H4 (cell line): ENCODE measurements at places on chromosomes 3 and 15.

- peak; percentile 33 for DNase-seq
Observed at GRCh38 chr3:80733522-80734176, 965.9 kb upstream of the ROBO1 start.

DNA sequence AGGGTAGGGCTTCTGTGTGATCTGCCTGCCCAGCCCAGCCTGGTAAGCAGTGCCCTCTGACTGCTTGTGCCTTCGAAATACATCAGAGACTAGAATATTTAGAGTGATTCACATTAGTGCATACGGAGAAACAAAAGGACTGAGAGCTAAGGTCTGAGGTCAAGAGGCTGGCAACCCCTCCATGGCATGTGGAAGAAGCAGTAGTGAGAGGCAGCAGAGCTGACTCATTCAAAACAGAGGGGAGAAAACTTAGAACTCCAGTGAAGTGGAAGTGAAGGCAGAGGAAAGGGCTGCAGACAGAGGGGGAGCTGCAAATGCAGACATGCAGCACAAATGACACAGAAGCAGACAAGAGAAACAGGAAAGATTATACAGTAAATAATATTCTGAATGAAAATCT lies 61.6 kb downstream of the ULK4 start:
- no peak for DNase-seq

GRCh38 chr3:36924744-36925521 lies 19.9 kb downstream of the TRANK1 start:
- DNase-seq: no peak

DNA sequence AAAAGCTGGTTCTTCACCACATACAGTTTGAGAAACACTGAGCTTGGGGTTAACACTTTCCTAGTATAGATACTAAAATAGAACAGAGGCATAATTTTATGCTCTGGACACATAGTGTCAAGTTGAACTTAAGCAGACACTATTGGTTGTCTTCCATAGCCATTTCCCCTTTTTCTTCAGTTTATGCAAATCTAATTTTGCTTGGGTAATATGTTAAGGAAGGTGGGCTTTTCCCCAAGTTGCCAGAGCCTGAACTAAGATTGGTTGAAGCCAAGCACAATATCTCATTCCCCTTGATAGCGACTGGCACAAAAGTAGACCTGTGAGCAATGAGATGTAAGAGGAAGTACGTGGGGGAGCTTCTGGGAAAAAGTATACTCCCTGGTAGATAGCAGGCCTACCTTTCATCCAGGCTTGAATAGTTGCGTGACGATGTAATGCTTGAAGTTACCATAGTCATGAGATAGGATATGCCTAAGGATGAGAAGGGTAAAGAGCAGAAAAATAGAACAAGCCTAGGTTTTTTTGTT lies 4.5 kb upstream of the POPDC2 start:
- DNase-seq: no peak

- no peak for DNase-seq
Observed at GRCh38 chr15:88627463-88627862, 6.3 kb downstream of the AEN start.

DNA sequence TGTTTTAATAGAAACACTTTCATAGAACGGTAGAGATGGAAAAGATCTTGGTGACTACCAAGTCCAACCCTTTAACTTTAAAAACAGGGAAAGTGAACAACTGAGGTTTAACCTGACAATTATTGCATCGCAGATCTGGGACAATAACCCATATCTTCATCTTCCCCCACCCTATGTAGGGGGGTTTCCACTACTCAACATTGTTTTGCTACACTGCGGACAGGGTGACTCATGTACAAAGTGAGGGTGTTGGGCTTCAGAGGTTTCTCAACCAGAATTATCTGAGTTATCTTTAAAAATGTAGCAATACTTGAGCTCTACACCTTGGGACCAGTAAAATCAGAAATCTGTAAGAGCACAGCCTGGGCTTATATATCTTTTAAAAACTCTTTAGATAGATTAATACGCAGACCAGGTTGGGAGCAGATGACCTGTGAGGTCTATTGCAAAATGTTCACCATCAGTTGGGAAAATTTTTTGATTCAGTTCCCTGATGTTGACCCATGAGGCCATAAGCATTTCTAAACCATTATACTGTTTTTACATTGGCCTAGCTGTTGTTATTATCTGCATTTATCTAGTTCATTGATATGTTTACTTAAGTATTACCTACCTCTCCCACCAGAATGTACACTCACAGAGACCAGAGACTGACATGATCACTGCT lies 103.6 kb upstream of the ICE2 start:
- DNase-seq: no peak

DNA sequence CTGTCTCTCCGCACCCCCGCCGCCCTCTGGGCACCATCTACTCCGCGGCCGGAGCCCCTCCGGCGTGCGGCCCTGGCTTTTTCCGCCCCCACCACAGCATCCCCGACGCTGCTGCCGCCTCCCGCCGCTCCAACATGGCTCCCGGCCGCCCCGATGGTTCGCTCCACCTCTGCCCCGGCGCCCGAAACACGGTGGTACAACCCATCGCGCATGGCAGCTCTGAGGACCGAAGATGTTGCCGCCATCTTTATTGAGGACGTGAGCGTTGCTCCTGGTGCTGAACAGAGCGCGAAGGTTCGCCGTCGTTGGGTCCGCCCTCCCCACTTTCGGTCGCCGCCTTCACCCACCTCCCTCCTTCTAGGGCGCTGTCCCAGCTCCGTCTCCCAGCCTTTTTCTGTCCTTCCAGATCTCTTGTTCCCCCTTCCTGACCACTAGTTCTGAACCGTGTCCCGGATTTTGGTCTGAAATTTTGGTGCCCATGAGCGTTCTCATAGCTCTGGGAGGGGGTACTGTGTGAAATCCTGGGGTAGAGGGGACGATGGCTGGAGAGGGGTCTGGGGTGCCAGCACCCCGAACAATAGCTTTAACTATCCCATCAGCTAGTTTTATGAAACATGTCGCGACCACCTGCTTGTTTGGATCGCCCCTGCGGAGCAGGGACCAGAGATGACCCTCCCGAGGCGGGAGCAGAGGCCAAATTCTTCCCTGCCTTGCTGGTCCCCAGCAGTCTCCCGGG lies at the start of gene CELSR3:
Gene CELSR3 (minus strand): TSS at position 134 of the 736 bp plus-strand sequence. CDS start 252 bp downstream, outside the sequence.
- DNase-seq: peak; percentile 85

- no peak for DNase-seq
Observed at GRCh38 chr3:42042747-42043098, 48.4 kb upstream of the TRAK1 start.

DNA sequence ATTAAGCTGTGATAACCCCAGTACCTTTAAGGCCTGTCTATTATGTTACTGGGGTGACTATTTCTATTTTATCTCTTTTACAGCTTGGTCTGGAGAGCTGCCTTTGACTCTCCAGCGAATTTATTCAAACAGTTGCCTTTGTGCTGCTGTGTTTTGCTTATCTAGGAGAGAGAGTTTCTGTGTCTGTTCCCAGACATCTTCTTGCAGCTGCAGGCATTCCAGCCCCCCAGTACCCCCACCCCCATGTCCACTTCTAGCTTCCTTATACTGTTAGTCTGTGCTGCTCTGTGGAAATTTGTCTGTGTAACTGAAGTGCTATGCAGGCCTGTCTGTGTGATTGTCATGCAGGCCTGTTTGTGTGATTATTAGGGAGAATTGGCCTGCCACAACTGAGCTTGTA lies 713.7 kb upstream of the SEMA6D start:
- no peak for DNase-seq

DNA sequence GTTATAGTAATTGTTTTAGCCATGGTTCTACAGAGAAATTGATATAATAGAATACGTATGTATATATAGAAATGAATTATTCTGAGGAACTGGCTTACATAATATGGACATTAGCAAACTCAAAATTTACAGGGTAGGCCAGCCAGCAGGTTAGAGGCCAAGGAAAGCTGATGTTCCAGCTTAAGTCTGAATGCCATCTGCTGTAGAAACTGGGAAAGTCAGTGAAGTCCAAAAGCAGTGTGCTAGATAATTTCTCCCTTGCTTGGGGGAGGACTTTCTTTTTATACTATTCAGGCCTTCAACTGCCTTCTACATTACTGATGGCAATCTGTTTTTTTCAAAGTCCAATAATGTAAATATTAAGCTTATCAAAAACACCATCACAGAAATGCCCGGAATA lies 1174.7 kb downstream of the ZPLD1 start:
- DNase-seq: no peak

DNA sequence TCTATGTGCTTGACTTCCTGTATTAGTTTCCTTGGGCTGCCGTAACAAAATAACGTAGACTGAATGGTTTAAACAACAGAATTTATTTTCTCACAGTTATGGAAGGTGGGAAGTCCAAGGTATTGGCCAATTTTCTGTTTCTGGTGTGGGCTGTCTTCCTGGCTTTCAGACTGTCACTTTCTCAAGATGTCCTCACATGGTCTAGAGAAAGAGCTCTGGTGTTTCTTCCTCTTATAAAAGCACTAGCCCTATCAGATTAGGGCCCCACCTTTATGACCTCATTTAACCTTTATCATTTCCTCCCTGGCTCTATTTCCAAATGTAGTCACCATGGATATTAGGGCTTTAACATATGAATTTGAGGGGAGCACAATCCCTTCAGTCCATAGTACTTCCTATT lies 54.6 kb downstream of the SPRED1 start:
- DNase-seq: no peak

GRCh38 chr3:172137287-172138192 lies 98.2 kb downstream of the FNDC3B start:
- DNase-seq: peak; percentile 43

- peak; percentile 58 for DNase-seq
Observed at GRCh38 chr3:164732166-164732565, 346.1 kb downstream of the SI start.

- no peak for DNase-seq
Observed at GRCh38 chr3:197528190-197528589, 27.6 kb downstream of the BDH1 start.
